CD4-positive, alpha-beta T cell treated with Interleukin-1 beta for 1 hour (primary cell): ENCODE measurements at places on chromosomes 16 and 17.

GRCh38 chr17:14302431-14303099, 1.7 kb downstream of the HS3ST3B1 start:
- DNase-seq, result peak; percentile 85

- no peak for DNase-seq
Observed at GRCh38 chr16:84450176-84450865, 54.1 kb downstream of the MEAK7 start.

- DNase-seq, result no peak
Observed at GRCh38 chr16:73915935-73916334, 380.7 kb upstream of the PSMD7 start.

DNA sequence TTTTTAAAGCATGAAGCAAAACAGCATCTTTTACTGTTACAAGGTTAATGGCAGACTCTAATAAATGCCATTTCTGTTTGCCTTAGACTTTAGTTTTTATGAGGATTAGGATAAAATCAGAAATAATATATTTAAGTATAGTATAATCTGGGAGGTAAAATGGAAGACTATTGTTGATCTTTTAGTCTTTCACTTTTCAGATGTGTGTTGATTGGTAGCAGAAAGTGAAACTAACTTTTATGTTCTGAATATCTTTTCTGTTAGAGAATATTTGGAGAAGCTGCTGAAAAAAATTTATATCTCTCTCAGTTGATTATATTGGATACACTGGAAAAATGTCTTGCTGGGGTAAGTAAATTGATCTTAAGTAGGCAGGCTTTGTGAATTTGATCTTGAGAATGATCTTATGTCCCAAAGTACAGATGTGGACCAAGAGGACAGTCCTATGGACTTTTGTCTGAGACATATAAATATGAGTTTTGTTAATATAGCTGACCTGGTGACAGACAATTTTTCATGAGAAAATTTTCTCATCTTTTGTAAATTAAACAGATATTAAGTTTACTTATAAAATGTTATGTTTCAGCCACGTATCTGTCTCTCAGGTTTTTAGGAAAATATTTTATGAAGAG, 64.1 kb downstream of the NF1 start:
- peak; percentile 12 for DNase-seq

DNA sequence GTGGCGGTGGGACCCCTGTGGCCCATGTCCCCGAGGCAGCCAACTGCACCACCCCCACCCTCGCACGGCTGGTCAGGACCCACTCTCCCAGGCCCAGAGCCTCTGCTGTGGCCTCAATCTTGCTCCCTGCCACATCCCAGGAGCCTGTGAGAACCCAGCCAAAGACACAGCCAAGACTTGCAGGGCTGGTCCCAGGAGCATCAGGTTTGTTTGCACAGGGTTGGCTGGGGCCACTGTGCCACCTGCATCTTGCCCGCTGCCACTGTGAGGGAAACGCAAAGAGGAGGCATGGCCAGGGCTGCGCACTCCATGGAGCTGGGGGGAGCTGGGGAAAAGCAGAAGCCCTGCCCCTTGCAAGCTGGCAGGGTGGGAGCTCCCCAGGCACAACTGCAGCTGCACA, 92.5 kb downstream of the SSH2 start:
- no peak for DNase-seq

DNA sequence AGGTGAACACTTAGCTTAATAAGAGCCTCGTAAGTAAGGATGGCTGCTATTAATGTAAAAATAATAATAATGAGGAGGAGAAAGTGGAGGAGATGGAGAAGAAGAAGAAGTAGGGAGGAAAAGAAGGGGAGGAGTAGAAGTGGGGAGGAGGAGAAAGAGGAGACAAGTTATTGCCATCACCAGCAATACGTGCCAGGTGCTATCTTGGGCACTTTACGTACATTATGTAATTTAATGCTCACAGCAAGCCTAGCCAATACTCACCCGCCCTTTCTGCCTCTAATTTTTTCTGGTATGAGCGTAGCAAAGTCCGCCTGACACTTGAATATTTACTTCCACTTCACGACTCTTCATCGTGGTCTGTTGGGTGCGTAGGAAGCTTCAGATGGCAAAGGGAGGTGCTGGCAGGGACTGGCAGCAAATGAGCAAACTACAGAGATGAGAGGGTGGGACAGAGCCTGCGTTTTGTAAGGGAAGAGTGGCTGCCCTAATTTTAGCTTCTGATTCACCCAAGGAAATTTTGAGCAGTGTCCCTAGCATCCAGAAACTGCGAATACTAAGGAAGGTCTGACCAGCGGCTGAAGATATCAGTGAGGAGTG, 42.1 kb upstream of the CDH13 start:
- no peak for DNase-seq

- DNase-seq, result no peak
Observed at GRCh38 chr17:43599046-43599395, 52.9 kb upstream of the ETV4 start.

DNA sequence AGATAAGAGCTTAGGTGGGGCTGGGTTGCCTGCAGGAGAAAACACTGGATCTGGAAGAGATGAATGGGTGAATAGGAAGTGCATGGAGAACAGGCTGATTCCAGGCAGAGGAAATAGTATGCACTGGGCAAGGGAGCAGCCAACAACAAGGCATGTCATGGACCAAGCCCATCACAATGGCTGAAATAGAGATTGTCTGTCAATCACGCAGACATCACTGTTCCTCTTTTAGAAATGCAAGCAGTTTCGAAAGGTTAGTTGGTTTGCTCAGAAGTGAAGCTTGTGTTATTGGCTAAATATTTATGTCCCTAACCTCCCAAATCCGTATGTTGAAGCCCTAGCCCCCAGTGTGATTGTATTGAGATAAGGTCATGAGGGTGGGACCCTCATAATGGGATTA, 621.7 kb upstream of the CDH11 start:
- no peak for DNase-seq

GRCh38 chr16:13436641-13437412, 483.1 kb upstream of the ERCC4 start:
- DNase-seq, result no peak

GRCh38 chr16:54817432-54817831, 113.2 kb upstream of the IRX5 start:
- no peak for DNase-seq

DNA sequence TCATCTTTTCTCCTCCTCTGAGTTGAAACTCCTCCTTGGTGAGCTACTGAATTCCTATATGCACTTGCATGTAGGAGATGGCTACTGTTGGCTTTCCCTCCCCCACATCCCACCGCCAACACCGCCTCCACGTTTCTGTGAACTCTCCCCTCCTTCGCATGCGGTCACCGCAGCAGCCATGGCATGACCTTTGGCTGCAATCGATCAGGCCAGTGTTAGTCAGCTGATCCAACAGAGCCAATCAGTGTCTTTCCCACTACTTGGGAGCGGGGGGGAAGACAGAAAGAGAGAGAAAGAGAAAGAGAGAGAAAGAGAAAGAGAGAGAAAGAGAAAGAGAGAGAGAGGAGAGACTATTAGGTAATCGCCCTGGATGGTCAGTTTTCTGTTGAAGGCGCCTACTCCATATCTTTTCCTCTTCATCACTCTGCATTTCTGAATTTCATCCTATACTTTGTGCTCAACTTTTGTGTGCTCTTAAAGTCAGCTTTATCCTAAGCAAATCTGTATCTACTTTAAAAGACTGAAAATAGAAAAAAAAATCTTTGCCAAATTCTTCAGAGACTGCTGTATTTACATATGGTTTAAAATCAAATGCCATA, 22.7 kb downstream of the ASGR1 start:
- no peak for DNase-seq

DNA sequence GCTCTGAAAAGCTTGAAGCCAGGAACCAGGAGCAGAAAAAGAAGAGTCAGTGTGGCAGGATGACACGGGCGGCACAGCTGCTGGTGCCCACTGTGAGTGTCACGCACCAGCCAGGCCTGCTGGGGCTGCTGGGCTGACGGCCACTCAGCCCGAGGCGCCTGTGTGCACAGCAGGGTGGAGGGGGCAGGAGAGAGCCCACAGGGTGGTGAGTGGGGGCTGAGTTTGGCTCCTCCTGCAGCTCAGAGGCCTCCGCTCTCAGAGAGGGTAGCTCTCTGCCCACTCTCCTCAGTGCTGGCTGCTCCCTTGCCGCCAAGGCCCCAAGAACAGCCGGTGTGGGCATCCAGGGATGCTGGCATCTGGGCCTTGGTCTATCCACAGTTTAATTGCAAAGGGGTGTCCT, 59.6 kb downstream of the GSG1L start:
- DNase-seq, result no peak

DNA sequence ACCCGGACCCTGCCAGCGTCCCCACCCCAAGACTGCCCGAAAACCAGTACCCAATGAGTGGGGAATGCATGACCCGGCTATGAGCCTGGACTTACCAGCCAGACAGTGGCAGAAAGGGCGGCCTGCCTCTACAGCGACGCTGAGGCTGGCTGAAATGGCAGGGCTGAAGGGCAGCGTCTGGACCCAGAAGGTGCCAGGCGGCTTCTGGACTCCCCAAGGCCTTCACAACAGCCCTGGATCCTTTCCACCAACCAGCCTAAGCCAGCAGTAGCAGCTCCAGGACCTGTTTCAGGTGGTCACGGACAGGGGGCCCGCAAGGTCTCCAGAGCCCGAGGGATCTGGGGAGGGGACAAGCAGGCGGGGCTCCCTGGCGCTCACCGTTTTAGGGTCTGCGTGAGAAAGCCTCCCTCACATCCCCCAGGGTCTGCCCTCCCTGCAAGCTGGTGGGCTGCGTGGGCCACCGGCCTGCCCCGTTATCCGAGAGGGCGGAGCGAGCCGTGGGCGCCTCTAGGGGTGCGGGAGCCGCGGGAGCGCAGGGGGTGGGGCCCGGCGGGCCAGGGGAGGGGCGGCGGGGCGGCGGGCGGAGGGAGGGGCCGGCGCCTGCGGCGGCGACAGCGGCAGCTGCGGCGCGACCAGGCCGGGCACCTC, at the start of gene RIPOR1:
RIPOR1 (plus strand) TSS at position 608 of the 648 bp plus-strand sequence. CDS start 9,618 bp downstream, outside the sequence.
- peak; percentile 51 for DNase-seq

GRCh38 chr16:10982465-10983150, 38.2 kb downstream of the CLEC16A start:
- no peak for DNase-seq

DNA sequence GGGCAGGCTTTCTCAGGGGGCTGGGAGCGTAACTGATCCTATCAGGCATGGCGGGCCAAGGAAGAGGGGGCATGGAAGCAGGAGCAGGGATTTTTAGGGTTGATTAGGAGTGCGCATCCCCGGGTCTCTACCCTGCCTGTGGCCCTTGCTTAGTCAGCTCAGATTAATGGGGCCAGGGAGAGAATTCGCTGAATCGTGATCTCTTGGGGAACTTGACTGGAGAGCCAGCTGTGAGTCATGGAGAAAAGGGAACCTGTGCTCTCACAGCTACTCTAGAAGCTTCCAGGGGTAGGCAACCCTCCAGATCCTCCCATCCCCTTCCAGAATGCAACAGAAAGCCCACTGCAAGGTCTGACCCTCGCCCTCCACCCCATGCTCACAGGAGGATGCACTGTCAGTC, 3.6 kb downstream of the FOXN1 start:
- DNase-seq, result peak; percentile 38

DNA sequence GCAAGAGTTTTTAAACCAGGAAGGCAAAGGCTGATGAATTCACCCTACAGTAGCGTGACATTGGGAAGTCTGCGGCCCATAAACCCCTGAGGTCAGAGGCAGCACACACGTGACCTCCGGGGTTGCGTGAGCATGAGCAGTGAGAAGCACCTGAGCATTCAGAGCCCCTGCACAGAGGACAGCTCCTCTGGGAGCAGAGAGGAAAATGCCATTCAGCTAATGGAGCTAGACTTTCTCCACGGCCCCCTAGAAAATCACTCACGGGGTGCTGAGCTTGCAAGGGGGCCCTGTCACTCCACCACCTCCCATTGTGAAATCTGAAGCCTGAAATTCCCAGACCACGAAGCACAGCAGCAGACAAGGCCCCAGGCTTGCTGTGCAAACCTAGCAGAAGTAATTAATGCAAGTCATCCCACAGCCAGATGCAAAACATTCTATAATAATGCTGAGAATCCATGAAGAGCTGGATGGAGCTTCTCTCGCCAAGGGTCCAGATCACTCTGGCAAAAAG, 114.9 kb upstream of the RCVRN start:
- no peak for DNase-seq

GRCh38 chr17:80812362-80813088, 179.1 kb upstream of the CHMP6 start:
- no peak for DNase-seq

GRCh38 chr17:55722742-55723487, at the start of gene TMEM100:
TSS of gene TMEM100 (minus strand) at chr17:55722864. CDS start at chr17:55721070, 1,794 bp downstream.
- no peak for DNase-seq

GRCh38 chr17:60887614-60888028, 210.0 kb downstream of the BCAS3 start:
- DNase-seq, result no peak

DNA sequence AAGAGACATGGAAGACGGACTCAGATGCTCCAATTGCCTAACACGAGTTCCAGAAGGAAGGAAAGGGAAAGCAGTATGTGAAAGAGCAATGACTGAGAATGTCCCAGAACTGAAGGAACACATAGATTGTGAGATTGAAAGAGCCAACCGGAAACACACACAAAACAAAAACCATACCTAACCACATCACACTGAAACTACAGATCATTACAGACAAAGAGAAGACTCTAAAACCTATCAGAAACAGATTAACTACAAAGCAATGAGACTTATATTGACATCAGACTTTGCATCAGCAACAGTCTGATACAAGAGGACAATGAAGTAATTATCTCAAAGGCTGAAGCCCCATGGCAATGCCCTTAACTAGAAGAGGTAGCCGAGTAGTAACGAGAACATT, 45.6 kb upstream of the CLEC18B start:
- no peak for DNase-seq

DNA sequence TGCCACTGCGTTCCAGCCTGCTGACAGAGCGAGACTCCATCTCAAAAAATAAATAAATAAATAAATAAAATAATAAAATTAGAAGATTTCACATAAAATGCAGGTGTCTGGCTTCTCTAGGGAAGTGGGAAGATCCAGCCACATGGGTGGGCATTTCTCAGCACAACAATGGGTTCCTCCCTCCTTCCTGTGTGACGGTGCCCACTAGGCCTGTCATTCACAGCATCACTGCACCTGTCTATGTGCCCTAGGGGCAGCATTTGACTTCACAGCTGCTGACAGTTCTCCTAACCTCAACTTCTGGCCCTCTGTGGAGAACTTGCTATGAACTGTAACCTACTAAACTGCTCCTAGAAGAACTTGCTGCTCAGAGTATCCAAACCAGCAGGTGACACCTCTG, 3.0 kb downstream of the ABHD15 start:
- DNase-seq, result no peak

- no peak for DNase-seq
Observed at GRCh38 chr17:34081269-34081668, 173.8 kb upstream of the CCL2 start.

- DNase-seq, result no peak
Observed at GRCh38 chr16:76964464-76965154, 226.4 kb upstream of the MON1B start.

- no peak for DNase-seq
Observed at GRCh38 chr17:41339571-41340172, 11.0 kb downstream of the KRT33A start.
